Hematopoietic multipotent progenitor cell treated with erythropoietin and hydrocortisone succinate and interleukin-3 and kit ligand, for 4 days (in vitro differentiated cells): ENCODE measurements at places on chromosomes 12 and 14.

- no peak for DNase-seq
Observed at GRCh38 chr12:110371408-110372055, 32.0 kb downstream of the ANAPC7 start.

GRCh38 chr12:92108651-92109050, 37.0 kb downstream of the BTG1 start:
- peak; percentile 67 for DNase-seq

- no peak for DNase-seq
Observed at GRCh38 chr12:52137746-52138145, 54.1 kb downstream of the KRT80 start.

- no peak for DNase-seq
Observed at GRCh38 chr14:90409209-90409730, 12.4 kb downstream of the CALM1 start.

DNA sequence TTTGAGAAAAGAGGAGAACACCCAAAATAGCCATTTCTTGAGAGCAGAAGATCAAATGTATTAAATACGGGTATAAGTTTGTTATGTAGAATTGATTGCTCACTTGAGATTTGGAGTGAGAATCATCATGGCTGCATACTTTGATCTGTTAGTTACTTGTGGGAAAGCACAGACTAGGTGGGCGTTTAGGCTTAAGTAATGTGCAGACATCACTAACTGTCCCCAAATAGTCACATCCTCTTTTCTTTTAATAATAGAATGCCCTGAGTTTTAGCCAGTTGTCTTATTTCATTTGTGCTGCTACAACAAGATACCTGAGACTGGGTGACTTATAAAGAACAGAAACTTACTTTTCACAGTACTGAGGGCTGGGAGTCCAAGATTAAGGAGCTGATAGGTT, 14.3 kb upstream of the GTF2A1 start:
- DNase-seq: no peak

DNA sequence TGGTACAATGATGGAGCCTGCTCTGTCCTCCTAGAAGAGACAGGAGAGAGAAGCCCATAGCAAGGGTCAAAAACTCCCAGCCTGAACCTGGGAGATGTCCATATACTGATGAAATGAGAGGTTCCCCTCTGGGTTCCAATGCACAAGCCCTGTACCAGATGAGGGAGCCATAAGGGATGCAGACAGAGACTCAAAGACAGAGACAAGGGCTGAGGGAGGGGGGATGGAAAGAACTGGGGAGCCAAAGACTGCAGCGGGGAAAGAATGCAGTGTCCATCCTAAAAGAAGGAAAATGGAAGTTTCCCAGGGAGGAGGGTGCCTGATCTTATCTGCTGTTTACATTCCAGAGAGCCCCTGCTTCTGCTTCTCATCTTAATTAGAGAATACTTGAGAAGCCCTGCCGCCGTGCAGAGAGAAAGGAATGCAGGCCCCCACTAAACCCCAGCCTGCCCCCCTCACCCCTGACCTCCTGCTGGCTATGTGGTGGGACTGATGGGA, 27.7 kb downstream of the KRT18 start:
- no peak for DNase-seq

GRCh38 chr12:27342536-27342935, 9.9 kb downstream of the BMAL2 start:
- DNase-seq: no peak

DNA sequence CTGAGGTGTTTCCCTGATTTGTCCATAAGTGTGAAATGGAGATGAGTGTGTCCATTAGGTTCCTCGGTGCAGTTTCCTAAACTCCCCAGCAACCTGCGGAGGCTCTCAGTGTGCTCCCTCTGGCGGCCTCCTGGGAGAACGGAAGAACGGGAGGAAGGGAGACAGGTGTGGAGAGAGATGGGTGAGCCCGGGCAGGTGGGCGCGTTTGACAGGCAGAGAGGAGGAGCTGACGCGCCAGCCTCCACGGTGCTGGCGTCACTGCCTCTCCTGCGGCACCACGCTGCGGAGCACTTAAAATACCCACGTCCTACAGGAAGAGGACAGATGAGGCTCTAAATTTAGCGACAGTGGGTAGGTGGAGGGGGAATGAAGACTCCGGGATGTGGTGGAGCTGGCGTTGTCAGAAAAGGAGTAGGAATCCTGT, 26.8 kb upstream of the PEX5 start:
- peak; percentile 50 for DNase-seq

GRCh38 chr14:99674776-99675381, 9.2 kb upstream of the CYP46A1 start:
- no peak for DNase-seq

- peak; percentile 83 for DNase-seq
Observed at GRCh38 chr12:110661337-110661972, 27.5 kb downstream of the HVCN1 start.

DNA sequence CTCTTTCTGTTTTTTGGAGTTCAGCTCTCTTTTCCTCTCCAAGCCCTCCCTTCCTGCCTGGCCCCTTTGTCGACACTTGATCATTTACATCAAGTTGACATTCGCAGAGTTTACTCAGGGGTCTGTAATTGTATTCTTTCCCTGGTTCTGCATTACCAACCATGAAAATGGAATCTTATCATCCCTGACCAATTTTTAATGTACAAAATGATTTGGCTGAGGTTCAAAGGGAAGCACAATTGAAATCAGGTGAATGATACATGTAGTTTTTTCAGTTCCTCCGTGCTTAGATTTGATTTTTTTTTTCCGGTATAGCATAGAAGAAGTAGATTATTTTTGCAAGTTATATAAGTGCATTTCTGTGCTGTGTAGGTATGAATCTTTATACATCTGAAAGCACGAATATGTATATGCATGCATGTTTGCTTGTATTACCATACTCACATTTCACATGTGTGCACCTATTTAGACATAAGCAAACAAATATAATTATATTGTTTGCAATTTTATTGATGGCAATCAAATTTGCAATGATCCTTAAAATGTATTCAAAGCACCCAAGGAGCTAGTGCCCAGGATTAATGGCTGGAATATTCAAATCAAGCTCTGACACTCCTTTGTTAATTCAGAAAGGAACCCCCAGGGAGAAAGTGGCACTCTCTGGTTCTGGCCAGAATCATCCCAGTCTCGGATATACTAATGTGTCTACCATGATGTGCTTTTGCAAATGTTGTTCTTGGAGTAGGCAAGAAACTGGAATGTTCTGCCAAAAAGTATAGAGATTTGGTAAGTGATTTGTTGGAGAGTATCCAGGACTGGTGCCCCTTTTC, 189.3 kb downstream of the VRK1 start:
- no peak for DNase-seq

DNA sequence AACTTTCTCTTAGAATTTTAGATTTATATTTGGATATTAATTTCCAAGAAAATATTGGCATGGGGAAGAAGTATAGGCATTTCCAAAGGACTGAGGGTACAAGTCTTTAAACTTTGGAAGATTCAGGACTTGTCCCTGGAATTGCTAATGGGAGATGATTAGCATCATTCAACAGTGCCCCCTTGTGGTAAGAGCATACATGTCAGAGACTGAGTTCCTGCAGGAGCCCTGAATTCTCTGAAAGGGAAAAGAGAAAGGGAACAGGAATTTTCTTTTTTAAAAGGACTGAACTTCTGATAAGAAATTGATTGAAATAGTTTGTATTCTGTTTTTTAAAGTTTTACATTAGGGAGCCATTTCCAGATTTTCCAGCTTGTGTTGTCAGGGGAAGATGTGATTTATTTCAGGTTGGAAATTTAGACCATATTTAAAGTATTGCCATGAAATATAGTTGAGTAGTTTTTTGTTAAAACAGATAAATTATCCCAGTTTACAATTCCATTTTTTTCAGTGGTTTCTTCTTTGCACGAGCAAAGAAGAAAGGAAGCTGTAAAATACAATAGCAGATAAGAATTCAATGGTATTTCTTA, 44.0 kb upstream of the REP15 start:
- peak; percentile 75 for DNase-seq

GRCh38 chr12:111557271-111558106, 41.6 kb downstream of the ATXN2 start:
- DNase-seq: no peak

GRCh38 chr14:90999299-90999698, 61.1 kb downstream of the RPS6KA5 start:
- DNase-seq: no peak
